ENCODE measurements at places on chromosomes 13 and 19.

GRCh38 chr13:32924886-32925285 is 91.3 kb upstream of the KL start:
- DNase-seq, result no peak

DNA sequence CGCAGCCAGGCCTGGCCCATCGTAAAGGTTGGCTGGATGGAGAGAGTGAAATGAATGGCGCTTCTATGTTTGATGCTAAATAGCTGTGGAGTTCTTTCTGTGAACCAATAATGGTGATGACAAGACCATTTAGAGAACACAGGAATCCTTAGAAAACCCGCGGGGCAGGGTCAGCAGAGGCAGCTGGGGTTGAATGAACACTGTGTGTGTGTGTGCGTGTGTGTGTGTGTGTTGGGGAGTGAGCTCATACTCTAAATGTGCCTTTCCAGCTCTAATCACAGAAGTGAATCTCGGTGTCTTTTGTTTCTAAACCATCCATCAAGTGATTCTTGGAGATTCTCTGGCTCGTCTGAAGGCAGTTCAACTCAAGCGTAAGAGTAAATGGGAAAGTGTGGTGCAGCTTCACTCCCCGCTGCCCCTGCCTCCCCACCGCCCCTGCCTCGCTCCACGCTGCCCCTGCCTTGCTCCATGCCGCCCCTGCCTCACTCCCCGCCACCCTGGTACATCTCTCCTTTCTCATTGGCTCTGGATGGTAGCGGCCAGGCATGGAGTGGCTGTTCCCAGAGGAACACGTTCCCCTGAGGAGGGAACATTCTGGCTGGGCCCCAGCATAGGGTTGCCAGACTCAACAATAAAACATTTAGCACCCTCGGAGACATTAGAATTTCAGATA is 21.2 kb downstream of the TMPRSS9 start:
- no peak for DNase-seq

GRCh38 chr19:28595722-28596480 is 617.0 kb downstream of the UQCRFS1 start:
- no peak for DNase-seq

DNA sequence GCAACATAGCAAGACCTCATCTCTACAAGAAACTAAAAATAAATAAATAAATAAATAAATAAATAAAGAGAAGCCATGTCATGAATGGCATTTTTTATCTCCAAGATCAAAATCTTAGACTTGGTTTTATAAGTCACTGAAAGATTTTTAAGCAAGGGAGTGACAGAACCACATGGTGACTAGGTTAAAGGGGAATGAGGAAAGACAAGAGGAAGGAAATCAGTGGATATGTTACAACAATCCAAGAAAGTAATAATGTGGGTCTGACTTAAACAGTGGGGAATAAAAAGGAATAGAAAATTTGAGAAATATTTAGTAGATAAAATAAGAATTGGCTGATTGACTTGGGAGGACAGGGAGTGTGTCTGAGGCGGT is 18.8 kb upstream of the MED4 start:
- no peak for DNase-seq

DNA sequence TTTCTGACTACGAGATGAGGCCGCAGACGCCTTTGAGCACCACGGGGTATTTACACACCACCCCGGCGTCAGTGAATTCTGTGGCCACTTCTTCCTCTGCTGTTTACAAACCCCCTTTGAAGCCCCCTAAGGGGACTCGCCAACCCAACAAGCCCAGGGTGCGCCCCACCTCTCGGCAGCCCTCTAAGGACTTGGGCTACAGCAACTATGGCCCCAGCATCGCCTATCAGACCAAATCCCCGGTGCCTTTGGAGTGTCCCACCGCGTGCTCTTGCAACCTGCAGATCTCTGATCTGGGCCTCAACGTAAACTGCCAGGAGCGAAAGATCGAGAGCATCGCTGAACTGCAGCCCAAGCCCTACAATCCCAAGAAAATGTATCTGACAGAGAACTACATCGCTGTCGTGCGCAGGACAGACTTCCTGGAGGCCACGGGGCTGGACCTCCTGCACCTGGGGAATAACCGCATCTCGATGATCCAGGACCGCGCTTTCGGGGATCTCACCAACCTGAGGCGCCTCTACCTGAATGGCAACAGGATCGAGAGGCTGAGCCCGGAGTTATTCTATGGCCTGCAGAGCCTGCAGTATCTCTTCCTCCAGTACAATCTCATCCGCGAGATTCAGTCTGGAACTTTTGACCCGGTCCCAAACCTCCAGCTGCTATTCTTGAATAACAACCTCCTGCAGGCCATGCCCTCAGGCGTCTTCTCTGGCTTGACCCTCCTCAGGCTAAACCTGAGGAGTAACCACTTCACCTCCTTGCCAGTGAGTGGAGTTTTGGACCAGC is 5.3 kb downstream of the SLITRK5 start:
- DNase-seq, result no peak

- DNase-seq, result no peak
Observed at GRCh38 chr13:112696869-112697465, 7.1 kb downstream of the ATP11A start.

GRCh38 chr13:110521946-110522345 is 39.6 kb downstream of the RAB20 start:
- no peak for DNase-seq

- DNase-seq, result no peak
Observed at GRCh38 chr19:1906985-1907562, 1.9 kb downstream of the ADAT3 start.

DNA sequence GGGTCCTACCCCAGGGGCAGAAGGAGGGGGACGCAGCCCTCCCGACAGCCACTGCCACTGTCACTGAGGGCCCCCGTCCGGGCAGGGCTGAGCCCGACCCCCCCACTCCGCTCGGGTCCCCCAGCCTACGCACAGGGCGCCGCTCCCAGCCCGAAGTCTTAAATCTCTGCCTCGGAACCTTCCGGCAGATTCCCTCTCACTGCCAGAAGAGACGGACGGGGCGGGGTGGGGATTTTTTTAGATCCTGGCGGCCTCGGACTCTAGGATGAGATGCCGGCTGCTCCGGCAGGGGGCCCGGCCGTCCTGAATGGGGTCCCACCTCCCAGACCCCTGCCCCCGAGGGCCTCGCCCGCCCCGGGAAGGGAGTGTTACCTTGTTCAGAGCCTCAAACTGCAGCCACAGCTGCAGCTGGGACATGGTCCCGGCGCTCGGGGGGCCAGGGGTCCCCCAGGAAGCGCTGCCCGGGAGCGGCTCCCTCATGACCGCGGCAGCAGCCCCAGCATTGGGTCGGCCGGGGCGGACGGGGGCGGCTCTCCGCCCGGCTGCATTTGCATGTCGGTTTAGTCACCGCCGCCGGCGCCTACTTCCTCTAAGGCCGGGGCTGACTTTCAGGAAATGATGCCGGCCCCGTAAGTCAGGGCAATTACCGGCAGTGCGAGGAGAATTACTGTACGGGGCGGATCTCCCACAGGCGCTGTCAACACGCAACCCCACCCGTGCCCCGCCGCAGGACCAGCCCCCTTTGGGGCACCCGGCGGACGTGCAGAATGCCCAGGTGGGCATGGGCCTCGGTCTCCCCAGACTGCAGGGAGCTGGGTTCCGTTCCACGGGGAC is 28.1 kb downstream of the GPX4 start:
- peak; percentile 83 for DNase-seq

- no peak for DNase-seq
Observed at GRCh38 chr13:58343076-58343475, 711.5 kb downstream of the PCDH17 start.

DNA sequence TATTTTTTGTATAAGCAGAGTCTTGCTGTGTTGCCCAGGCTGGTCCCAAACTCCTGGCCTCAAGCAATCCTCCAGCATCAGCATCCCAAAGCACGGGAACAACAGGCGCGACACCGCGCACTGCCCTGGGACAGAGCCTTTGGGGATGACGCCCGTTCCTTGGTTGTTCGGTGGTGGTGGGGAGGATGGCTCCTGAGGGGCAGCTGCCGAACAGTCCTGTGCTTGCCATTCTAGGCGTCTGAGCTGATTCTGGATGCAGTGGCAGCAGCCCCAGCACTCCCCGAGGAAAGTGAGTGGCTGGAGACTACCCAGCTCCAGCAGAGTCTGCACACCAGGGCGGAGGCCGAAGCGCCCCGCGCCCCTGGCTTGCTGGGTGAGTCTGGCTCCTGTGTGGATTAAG is 6.8 kb upstream of the ZNF135 start:
- no peak for DNase-seq

DNA sequence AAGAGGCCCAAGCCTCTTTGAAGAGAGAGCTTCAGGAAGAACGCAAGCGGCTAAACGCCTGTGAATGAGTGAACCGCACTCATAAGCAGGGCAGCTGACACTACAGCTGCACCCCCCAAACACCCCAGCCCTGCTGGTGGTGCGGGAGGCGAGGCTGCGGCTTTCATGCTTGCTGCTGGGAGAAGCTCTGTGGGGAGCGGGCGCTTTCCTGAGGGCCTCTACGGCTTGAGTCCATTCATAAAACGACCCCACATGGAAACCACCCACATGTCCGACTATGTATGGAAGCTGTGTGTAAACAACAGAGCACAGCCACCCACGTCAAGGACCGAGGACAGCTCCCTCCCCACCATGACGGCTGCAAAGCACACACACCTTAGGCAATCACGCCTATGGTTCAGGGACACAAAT is 5.5 kb downstream of the AP3D1 start:
- no peak for DNase-seq

DNA sequence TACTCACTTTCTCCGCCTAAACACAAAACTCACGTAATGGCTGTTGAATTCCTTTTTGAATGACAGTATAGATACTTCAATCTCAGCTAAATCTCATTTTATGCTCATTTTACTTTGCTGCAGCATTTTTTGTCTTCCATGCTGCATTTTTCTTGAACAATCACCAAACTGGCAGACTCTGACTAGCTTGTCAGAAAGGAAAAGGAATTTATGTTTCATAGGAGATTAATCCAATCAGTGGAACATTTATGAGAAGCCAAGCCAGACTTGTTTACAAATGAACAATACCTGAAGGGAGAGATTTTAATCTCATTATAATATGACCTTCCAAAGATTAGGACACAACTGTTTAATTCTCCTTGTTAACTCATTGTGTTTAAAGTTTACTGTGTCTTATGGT is 1044.3 kb downstream of the DIAPH3 start:
- DNase-seq, result no peak

GRCh38 chr13:97258801-97259200 is 36.7 kb downstream of the MBNL2 start:
- DNase-seq, result no peak

DNA sequence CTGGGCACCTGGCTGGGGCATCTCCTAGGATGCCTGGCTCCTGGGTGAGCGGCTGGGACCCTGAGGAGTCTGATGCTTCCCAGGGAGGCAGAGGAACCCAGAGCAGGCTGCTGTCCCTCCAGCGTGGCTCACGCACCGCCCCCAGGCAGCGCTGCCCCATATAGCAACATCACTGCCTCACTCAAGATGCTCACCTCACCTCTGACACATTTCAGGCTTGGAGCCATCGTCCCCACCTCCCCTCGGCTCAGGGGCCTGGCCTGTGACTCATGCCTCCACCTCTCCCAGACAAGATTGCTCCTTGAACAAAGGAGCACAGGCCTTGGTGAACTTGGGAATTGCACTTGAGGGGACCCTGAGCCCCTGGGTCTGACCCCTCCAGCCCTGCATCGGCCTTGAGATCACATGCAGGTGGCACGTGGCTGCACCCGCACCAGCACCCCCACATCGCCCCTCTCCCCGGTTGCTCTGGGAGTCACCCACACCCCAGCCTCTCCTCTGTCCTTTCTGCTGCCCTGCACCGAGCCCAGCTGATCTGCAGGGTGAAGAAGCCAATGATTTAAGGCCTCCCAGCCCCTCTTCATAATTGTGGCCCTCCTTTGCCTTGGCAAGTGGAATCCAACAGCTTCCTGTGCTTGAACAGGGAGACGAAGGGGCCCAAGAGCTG is 11.2 kb downstream of the CEBPA start:
- DNase-seq, result no peak

GRCh38 chr13:50679321-50679720 is 164.2 kb downstream of the DLEU7 start:
- no peak for DNase-seq

GRCh38 chr13:67221630-67222226 is 8.4 kb downstream of the PCDH9 start:
- DNase-seq, result no peak

- DNase-seq, result no peak
Observed at GRCh38 chr19:39080431-39080830, 3.7 kb upstream of the ACP7 start.

DNA sequence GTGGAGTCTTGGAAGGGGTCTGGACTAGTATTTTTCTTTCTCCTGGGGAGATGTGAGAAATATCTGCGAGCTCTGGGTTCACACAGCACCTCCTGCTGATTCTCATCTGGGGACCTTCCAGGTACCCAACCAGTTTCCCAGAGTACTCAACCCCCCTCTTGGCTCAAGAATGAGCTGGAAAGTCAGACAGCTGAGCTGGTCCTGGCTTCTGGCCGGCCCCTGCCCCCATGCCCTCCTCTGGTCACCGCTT is 2.2 kb upstream of the PDE4A start:
- DNase-seq, result no peak

GRCh38 chr13:91085127-91085526 is 262.4 kb upstream of the MIR17HG start:
- no peak for DNase-seq

GRCh38 chr19:31450696-31451095 is 101.5 kb upstream of the TSHZ3 start:
- DNase-seq, result no peak

DNA sequence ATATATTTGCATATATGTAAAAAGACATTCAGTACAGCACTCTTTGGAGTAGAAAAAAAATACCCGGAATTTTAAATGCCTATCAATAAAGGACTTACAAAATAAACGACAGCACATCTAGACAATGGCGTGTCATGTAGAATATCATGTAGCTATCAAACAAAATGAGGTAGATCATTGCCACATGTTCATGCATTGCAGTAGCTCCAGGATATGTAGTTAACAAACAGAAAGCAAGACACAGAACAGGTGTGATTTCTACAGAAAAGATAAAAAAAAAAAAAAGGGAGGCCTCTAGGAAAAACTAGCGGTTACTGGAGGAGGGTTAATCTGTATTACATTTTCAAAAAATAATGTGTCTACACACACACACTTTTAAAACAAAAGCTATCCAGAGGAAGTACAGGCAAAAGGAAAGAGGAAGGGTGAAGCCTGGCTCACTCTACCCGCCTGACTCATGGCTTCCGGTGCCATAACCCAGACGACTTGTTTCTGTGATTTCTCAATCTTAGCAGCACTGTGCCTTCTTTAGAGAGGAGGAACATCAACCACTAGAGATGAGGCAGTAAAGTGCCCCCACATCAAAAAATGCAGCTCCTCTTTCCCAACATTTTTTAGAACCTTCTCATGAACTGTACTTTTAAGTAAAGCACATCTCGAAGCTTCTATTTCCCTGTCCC is 6.9 kb downstream of the KCTD12 start:
- DNase-seq, result peak; percentile 27

DNA sequence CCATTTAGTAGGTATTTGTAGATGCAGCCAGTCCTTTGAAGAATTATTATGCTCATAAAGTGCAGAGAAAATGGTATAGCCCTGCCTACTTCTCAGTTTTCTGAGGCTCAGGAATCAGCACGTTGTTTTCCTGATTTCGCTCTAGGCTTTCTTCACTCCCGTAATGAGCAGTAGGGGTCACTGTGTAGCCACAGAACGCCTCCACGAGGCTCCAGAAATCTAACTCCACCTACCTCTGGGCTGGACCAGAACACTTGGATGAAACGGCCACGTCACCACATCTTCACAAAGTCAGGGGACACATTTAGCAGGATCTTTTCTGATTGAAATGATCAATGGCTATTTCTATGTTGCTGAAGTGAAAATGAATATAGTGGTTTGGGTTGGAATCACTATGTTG is 49.8 kb upstream of the GTF3A start:
- DNase-seq, result peak; percentile 53

- no peak for DNase-seq
Observed at GRCh38 chr13:89925107-89925506, 1422.4 kb upstream of the MIR17HG start.

GRCh38 chr13:99226513-99226912 is 25.9 kb downstream of the UBAC2 start:
- no peak for DNase-seq

All from stimulated activated CD4-positive, alpha-beta T cell treated with anti-CD3 and anti-CD28 coated beads, Interleukin-2, amount 100 ng/mL, for 48 hours (primary cell).